ENCODE measurements at places on chromosomes 3 and 15. TPM values are rescaled to one million over a fixed set of nuclear protein-coding genes. Genes with fewer than 3 reads are reported as not detected.

The ANKRD34C gene
- total RNA-seq: not detected

The SPESP1 gene
- total RNA-seq: 6.8 TPM

The ALPK3 gene
- total RNA-seq: 6.3 TPM

GRCh38 chr3:129627350-129628168 is 21.1 kb upstream of the PLXND1 start:
- H3K4me3 ChIP-seq: peak overlapping the region; percentile 52
- H3K27me3 ChIP-seq: no peaks in the 10 kb centered on the region
- no peaks in the 10 kb centered on the region for H3K36me3 ChIP-seq
- peak; percentile 75 for DNase-seq
- H3K27ac ChIP-seq: peak overlapping the region; percentile 91

- no peaks in the 10 kb centered on the region for H3K36me3 ChIP-seq
- H3K4me1 ChIP-seq: no peaks in the 10 kb centered on the region
- H3K27me3 ChIP-seq: no peaks in the 10 kb centered on the region
- DNase-seq: no peak
- no peak overlapping the region for H3K27ac ChIP-seq
- H3K4me3 ChIP-seq: no peak overlapping the region
Observed at GRCh38 chr3:20878691-20879090, 692.7 kb upstream of the SGO1 start.

DNA sequence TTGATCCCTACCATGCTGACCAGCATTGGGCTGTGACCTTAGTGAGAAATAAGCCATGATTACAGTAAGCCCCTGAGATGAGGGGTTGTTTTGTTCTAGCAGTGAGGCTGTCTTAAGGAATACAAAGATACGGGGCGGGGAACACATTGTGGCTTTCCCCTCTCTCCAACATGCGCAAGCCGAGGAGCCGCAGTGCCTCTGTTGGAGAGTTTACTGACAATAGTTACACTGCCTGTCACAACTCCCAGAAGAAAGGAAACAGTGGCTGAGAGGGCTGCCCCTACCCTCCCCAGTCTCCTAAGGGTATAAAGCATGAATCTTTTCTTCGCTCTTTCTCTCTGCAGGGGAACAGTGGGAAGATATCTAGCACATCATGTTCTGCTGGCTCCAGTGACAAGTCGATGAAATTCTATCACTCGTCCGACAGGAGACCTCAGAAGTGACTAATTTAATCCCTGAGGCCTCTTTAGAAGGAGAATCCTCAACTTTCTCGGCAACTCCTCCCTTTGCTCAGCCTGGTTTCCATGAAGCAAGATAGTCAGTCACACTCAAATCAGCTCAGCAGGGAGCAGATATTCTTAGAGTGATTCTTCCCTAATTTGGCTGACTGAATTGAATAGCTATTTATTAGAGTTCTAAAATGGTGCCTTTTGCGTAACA is 409.0 kb upstream of the PROK2 start:
- H3K4me3 ChIP-seq: no peak overlapping the region
- H3K4me1 ChIP-seq: no peaks in the 10 kb centered on the region
- H3K27me3 ChIP-seq: no peaks in the 10 kb centered on the region
- H3K27ac ChIP-seq: no peak overlapping the region
- H3K36me3 ChIP-seq: no peaks in the 10 kb centered on the region

DNA sequence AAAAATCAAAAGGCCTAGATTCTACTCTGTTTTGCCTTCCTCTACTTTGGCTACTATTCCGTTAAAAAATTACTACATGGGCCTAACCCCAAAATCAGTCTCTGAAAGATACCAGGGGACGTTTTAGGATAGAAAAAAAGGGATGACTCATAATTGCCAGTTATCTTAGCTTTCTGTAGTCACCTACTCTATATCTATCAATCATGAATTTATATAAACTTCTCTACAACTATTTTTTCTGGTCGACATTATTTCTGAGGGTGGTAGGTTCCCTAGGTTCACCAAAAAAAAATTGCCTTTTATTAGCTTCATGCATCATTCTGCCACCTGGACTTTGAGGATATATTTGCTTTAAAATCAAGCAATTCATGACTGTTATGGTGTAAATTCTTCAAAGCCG is 36.5 kb downstream of the RAF1 start:
- H3K4me3 ChIP-seq: no peak overlapping the region
- no peaks in the 10 kb centered on the region for H3K27me3 ChIP-seq
- no peak for DNase-seq
- H3K27ac ChIP-seq: no peak overlapping the region
- H3K4me1 ChIP-seq: no peaks in the 10 kb centered on the region
- no peaks in the 10 kb centered on the region for H3K36me3 ChIP-seq

DNA sequence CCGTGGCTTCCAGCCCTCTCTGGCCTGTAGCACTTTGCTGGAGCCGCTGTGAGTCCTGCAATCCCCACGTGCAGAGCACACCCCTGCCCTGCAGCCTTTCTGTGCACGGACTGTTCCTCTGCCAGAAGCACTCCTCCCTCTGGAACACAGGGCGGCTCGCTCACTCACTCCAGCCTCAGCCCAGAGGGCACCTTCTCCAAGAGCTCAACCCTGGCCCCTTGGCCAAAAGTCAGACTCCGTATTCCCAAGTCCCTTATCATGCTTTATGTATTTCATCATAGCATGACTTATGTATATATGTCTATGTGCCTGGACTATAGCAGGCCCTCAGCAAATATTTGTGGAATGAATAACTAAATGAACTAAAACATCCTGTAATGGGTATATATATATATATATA is 63.2 kb downstream of the ASB7 start:
- no peak overlapping the region for H3K4me3 ChIP-seq
